ENCODE measurements at places on chromosomes 7 and 10.

GRCh38 chr10:60870416-60870728 lies 73.6 kb downstream of the RHOBTB1 start:
- no peak for DNase-seq

- DNase-seq = no peak
Measured at GRCh38 chr10:103553743-103554487, 60.4 kb downstream of the NEURL1 start.

- DNase-seq = no peak
Measured at GRCh38 chr10:110239892-110240291, 32.5 kb downstream of the MXI1 start.

DNA sequence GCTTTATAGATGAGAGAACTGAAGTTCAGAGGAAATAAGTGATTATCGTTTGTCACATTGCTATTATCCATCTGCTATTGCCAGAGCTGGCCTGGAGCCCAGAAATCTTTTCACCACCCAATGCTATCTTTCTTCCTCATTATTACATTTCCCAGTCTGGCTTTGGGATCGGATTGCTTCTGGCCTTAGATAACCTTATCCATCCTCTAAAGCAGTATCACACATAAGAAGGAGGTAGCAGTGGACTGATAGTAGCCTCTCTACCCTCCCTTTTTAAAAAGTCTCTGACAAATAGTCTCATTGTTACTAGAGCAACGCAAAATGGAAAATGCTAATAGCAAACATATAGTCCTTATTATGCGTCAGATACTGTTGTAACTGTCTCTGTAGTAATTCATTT lies 1.3 kb upstream of the CLDN12 start:
- no peak for DNase-seq

DNA sequence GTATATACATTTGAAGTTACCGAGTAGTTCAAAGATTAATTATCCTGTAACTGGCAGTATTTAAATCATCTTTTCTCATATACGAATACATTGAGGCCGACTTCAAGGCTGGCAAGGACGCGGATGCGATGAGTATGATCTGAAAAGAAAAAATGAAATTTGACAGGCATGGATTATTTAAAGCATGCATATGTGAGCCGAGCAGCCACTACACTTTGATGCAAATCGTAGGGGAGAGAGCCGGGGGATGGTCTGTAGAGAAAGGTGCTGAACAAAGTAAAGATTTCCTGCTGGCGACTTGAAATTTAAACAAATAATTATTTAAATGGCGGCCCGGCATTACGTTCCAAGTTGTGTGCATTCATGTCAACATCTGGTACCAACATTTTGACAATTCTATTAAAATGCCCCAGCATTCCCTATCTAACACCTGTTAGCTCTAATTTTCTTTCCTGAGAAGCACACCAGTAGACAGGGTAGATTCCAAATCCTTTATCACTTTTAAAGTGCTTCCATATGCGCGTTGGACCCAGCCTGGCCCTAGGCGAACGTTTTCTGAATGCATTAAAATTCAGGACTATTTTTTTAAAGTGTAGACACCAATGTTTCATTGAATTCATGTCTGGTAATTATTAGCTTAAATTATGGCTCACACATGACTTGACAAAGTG lies 188.7 kb downstream of the EMX2 start:
- no peak for DNase-seq

DNA sequence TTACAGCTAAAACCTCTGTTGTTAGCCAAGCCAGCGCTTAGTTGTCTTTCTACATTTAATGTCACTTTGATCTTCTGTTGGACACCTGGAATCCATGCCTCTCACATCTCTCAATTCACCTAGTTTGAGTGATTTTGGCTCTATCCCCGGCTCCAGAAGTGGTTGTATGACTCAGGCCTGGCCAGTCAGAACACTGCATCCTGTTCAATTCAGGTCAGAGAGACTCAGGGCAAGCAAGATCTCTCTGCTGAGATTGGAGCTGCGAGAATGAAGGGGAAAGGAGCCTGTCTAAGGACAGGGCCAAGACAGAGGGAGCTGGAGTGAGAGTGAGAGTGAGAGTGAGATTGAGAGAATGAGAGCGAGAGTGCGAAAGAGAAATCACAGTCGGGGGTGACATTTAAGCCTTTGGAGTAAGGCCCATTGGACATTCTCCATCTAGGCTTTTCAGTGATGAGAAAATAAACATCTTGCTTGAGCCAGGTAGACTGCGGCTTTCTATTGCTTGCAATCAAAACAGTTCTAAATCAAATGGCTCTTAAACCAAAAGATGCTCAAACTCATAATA lies 83.3 kb upstream of the DYNC1I1 start:
- no peak for DNase-seq

DNA sequence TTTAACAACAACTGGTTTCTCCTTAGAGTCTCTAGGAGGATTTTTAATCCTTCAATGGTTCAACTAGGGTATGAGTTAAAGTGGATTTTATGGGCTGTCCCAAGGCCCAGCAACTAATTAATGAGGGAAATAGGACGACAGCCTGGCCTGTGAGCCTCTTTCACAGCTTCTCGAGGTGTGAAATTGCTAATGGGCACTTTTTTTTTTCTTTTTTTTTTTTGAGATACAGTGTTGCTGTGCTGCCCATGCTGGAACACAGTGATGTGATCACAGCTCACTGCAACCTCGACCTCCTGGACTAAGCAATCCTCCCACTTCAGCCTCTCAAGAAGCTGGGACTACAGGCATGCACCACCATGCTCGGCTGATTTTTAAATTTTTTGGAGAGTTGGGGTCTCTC lies 87.0 kb downstream of the MARCHF5 start:
- no peak for DNase-seq

- no peak for DNase-seq
Measured at GRCh38 chr7:7868572-7868899, 100.1 kb upstream of the GLCCI1 start.

DNA sequence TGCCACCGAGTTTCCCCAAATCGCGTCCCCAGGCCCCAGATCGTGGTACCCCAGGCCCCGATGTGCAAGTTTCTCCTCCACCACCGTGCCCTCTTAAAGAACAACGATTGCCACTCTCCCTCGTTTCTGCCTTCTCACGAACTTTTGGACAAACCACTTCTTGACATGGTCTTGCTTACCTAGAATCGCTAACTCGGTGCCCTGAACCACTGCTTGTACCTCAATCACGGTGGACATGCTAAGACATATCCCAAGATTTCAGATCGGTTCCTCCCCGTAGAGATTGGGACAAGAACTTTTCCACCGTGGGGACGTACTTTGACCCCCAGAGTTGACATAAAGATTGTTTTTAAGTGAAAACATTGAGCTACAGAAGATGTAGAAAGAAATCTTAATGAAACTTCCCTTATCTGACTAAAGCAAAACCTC lies 477 bp upstream of the ZC3HAV1 start:
- DNase-seq = no peak

DNA sequence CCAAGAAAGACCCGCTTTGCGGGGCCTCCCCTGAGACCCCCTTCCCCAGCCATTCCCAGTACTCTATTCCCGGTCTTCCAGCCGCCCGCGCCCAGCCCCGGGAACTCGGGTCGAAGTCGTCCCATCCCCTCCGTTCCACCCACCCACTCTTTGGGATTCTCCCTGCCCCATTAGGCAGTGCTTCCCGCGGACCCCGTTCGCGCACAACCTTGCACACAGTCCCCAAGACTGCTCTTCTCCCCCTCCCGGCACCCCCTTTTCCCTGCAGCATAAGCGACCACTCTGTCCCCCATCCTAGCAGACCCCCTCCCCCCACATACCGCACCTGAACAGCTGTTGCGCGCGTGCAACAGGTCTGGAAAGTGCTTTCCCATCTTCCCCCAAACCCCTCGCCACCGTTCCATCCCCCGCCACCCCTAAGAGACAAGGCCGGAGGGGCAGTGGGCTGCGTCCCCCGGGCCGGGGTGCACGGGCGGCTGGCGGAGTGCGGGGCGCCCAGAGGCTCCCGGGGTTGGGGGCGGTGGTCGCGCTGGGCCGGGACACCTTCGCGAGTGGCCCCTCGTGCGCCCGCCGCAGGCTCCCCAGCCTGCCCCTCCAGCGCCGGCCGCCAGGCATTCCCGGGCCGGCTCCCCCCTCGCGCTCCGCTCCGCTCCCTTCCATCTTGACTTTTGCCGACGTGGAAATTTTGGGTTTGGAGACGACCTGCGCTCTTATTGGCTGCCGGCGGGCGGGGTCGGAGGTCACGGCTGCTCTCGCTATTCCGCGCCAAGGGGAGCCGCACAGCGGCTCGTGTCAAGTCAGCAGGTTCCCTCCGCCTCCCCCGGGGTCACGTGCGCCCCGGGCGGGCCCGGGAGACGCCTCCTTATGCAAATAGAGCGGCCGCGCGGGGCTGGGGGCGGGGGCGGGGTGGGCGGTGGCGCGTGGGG lies 201.2 kb upstream of the NFE2L3 start:
- DNase-seq = peak; percentile 80

- DNase-seq = no peak
Measured at GRCh38 chr10:125843603-125844329, 20.4 kb downstream of the BCCIP start.

DNA sequence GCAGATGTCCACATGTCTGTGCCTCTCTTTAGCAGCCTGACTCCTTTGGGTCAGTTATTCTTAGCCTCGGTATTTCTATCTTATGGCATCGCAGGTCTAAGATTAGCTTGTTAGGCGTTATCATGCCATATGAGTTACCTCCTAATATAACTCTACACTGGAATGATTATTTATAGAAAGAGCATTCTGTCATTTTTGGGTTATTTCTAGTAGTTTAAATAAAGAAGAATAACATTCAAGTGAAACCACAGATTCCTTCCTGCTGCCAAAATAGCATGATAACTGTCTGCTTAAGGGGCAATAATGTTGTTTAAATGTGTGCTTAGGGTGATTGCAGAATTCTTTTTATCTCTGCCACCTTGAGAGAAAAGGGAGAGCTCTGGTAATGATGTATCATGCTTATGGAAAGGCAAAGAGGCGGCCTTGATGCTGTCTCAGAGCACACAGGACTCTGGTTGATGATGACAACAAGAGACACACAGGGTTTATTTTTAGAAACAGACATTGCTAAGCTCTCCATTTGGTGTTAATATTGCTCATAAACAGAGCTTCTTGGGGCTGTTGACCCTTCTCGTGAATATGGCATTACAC lies 10.4 kb downstream of the HDAC9 start:
- no peak for DNase-seq

All from hematopoietic multipotent progenitor cell treated with erythropoietin and hydrocortisone succinate and interleukin-3 and kit ligand, for 17 days (in vitro differentiated cells).